ENCODE measurements at places on chromosomes 3 and 15. TPM values are rescaled to one million over a fixed set of nuclear protein-coding genes. Genes with fewer than 3 reads are reported as not detected.
A peak's percentile ranks its signal among the peaks of the same experiment; 100 is the strongest.

DNA sequence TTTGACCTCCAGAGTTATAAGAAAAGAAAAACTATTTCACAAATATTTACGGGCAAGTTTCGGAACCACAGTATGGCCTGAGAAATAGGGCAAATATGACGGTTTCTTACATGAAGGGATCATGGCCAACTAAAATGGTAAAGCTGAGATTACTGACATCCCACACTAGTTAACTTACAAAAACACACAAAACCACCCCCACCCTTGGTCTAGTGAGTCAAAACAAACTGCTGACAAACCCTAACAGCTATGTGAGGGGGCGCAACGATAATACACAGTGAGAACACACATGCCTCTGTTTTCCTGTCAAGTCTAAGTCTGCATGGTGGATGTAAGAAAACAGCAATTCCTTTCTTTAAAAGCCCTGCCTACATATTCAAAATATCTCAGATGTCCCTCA, 32.3 kb downstream of the CBLB start:
- DNase-seq: no peak
- peak overlapping the region; percentile 72 for H3K4me3 ChIP-seq
- peaks cover 21% of the 10 kb centered on the region for H3K36me3 ChIP-seq

- H3K4me1 ChIP-seq: no peaks in the 10 kb centered on the region
- H3K36me3 ChIP-seq: no peaks in the 10 kb centered on the region
- H3K4me3 ChIP-seq: no peak overlapping the region
- DNase-seq: no peak
Measured at GRCh38 chr3:124076235-124076634, 84.3 kb upstream of the ROPN1 start.

GRCh38 chr3:42300013-42300412, 34.0 kb upstream of the CCK start:
- H3K27ac ChIP-seq: no peak overlapping the region
- H3K36me3 ChIP-seq: no peaks in the 10 kb centered on the region
- H3K4me3 ChIP-seq: no peak overlapping the region

DNA sequence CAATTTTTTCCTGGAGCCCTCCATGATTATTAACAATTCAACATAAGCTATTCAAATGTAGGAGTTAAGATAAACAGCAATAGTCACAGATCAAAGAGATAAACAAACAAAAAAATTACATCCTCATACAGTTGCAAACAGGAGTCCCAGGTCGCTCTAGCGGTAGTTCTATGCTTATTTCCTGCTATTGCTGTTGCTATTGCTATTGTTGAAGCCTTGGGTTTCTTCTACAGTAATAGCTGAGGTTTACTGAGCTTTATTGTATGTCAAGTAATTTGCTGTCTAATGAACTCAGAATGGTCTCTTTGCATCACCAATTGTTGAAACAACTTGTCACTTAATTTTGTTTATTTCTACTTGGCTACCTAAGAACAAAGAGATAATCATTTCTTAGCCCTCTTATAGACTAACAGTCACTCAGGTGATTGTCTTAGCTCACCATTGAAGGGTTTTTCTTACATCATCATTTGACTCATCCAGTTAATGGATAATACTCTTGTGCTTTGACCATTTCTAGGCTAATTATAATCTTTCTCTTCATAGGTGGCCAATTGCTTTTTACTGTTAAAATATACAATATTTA, 654.6 kb downstream of the MECOM start:
- no peak overlapping the region for H3K27ac ChIP-seq
- no peak for DNase-seq
- no peaks in the 10 kb centered on the region for H3K4me1 ChIP-seq
- H3K27me3 ChIP-seq: no peaks in the 10 kb centered on the region
- no peaks in the 10 kb centered on the region for H3K36me3 ChIP-seq

- H3K4me3 ChIP-seq: peak overlapping the region; percentile 11
- H3K36me3 ChIP-seq: peaks cover 24% of the 10 kb centered on the region
- peak overlapping the region; percentile 24 for H3K27ac ChIP-seq
- DNase-seq: no peak
- no peaks in the 10 kb centered on the region for H3K27me3 ChIP-seq
Measured at GRCh38 chr15:99703603-99704443, 29.4 kb downstream of the LYSMD4 start.

DNA sequence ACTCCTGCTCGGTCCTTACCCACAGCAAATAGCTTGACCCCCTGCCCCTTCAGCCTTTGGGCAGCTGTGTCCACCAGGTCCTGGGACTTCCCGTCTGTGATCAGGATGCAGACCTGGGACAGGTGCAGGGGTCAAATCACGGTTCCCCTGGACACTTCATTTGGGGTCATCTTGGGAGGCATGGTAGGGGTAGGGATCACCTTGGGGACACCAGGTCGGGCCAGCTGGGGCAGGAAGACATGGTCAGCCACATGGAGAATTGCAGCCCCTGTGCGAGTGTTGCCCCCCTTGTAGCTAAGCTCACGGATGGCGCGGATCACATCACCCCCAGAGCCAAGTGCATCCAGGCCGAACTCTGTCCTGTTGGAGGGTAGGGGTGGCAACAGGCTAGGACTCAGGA, 1.8 kb downstream of the COL7A1 start:
- H3K4me1 ChIP-seq: peaks cover 14% of the 10 kb centered on the region
- H3K27me3 ChIP-seq: peaks cover 36% of the 10 kb centered on the region
- no peak for DNase-seq
- H3K27ac ChIP-seq: no peak overlapping the region
- H3K4me3 ChIP-seq: no peak overlapping the region

GRCh38 chr3:151171145-151171757, 31.8 kb downstream of the GPR171 start:
- no peaks in the 10 kb centered on the region for H3K27me3 ChIP-seq
- H3K36me3 ChIP-seq: no peaks in the 10 kb centered on the region
- peaks cover 45% of the 10 kb centered on the region for H3K4me1 ChIP-seq
- H3K4me3 ChIP-seq: no peak overlapping the region
- no peak for DNase-seq

GRCh38 chr15:47843124-47843663, 125.9 kb downstream of the SEMA6D start:
- H3K27ac ChIP-seq: no peak overlapping the region
- DNase-seq: no peak

DNA sequence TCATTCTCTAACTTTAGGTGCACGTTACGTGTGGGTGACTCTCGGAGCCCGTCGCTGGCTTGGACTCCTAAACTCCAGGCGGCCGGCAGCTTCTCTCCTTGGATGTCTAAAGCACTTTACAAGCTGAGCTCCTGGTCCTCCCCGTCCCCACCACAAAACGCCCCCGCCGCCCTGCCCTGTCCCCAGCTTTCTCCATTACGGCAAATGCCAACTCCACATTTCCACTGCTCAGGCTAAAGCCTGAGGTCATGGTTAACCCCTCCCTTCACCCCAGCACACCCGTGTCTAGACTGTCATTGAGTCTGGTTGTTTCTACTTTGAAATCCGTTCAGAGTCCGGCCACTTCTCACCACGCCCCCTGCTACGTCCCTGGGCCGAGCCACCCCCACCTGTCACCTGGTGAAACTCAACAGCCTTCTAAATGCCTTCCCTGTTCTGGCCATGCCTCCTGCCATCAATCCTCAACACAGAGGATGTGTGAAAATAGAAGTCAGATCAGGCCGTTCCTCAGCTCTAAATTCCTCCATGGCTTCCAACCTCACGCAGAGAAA, 8.1 kb upstream of the PCSK6 start:
- peaks cover 29% of the 10 kb centered on the region for H3K4me1 ChIP-seq
- no peaks in the 10 kb centered on the region for H3K36me3 ChIP-seq
- H3K27ac ChIP-seq: no peak overlapping the region
- peaks cover 45% of the 10 kb centered on the region for H3K27me3 ChIP-seq
- no peak for DNase-seq

DNA sequence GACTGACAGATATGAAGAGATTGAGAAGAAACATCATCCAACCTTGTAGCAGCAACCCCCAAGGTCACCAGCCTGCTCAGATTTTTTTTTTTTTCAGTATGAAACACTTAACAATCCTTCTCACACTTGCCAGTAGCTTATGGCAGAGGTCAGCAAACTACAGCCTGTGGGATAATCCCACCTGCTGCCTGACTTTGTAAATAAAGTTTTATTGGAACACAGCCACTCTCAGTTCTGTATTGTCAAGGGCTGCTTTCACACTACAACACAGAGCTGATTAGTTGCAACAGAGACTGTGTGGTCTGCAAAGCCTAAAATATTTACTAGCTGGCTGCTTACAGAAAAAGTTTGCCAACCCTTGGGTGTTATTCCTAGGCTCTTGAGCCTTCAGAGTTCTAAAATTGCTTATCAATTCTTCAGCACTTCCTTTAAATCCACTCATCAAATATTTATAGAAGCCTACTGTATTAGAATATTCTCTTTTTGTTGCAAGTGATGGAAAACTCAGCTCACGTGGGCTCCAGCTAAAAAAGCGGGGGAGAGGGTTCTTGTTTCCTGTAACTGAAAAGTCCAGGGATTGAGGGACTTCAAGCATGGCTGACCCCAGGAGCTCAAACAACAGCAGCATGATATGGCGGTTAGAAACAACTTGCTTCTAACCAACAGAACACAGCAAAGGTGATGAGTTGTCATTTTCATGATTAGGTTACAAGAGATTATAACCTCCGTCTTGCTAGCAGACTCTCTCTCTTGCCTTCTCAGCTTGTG, 246.1 kb downstream of the SHQ1 start:
- no peaks in the 10 kb centered on the region for H3K36me3 ChIP-seq
- no peak overlapping the region for H3K27ac ChIP-seq
- H3K4me1 ChIP-seq: no peaks in the 10 kb centered on the region
- H3K27me3 ChIP-seq: peaks cover 26% of the 10 kb centered on the region
- H3K4me3 ChIP-seq: no peak overlapping the region

Gene TMCO5A
- total RNA-seq: not detected

Gene ANKRD63
- 0.32 TPM for total RNA-seq

Gene CHDH
- total RNA-seq: 3.4 TPM

Gene GOLGA8S
- total RNA-seq: 0.09 TPM

Gene AZI2
- total RNA-seq: 20.8 TPM

Gene DPPA2
- total RNA-seq: not detected

Data from activated B cell treated with CpG ODN at 0.5 μM for 24 hours (primary cell).